ENCODE measurements at places on chromosomes 6 and 20. TPM values are rescaled to one million over a fixed set of nuclear protein-coding genes. Genes with fewer than 3 reads are reported as not detected.

Gene ANKRD6
- 1.0 TPM for total RNA-seq

Gene PNLDC1
- total RNA-seq: not detected

Gene MYLK2
- total RNA-seq: 1.0 TPM

Gene ASXL1
- 38.8 TPM for total RNA-seq

Gene TCP11
- total RNA-seq: not detected

Gene VSX1
- not detected for total RNA-seq

Gene SH3BGRL2
- 4.8 TPM for total RNA-seq

Gene CFAP206
- not detected for total RNA-seq

Gene DHX35
- total RNA-seq: 9.8 TPM

Gene SLC4A11
- total RNA-seq: 1.1 TPM

Gene SYCP2L
- not detected for total RNA-seq

Gene TUBB1
- total RNA-seq: not detected
